ENCODE measurements at places on chromosomes 2 and 18. TPM values are rescaled to one million over a fixed set of nuclear protein-coding genes. Genes with fewer than 3 reads are reported as not detected.

Gene CCL20
- total RNA-seq = 0.65 TPM

Gene TMEM169
- total RNA-seq = 0.65 TPM

Gene PTPRM
- total RNA-seq = 66.9 TPM

Gene NMS
- not detected for total RNA-seq

Gene CCDC102B
- total RNA-seq = 13.4 TPM

Gene LYPD6B
- total RNA-seq = not detected

Gene OSR1
- total RNA-seq = 72.7 TPM

Gene TFCP2L1
- not detected for total RNA-seq

Gene SERPINB5
- total RNA-seq = not detected

Gene MOGAT1
- total RNA-seq = not detected

Gene FAM237A
- total RNA-seq = not detected

Gene RAB11FIP5
- total RNA-seq = 40.7 TPM

Data from cardiac atrium fibroblast (primary cell).